ENCODE measurements at places on chromosomes 1 and 21. TPM values are rescaled to one million over a fixed set of nuclear protein-coding genes. Genes with fewer than 3 reads are reported as not detected.
A peak's percentile ranks its signal among the peaks of the same experiment; 100 is the strongest.

GRCh38 chr21:33734291-33734690 lies 92.0 kb downstream of the ITSN1 start:
- H3K4me1 ChIP-seq = no peaks in the 10 kb centered on the region
- DNase-seq = no peak
- H3K27me3 ChIP-seq = no peaks in the 10 kb centered on the region
- H3K36me3 ChIP-seq = peaks cover 9% of the 10 kb centered on the region

- H3K36me3 ChIP-seq = no peaks in the 10 kb centered on the region
- peak overlapping the region; percentile 19 for H3K27ac ChIP-seq
- DNase-seq = no peak
- H3K4me1 ChIP-seq = peaks cover 8% of the 10 kb centered on the region
- no peak overlapping the region for H3K4me3 ChIP-seq
- H3K27me3 ChIP-seq = no peaks in the 10 kb centered on the region
Observed at GRCh38 chr1:206631085-206631509, 4.2 kb upstream of the DYRK3 start.

Gene JAK1
- 139 TPM for total RNA-seq

- H3K27ac ChIP-seq = peak overlapping the region; percentile 5
- DNase-seq = no peak
- H3K27me3 ChIP-seq = no peaks in the 10 kb centered on the region
- H3K4me3 ChIP-seq = no peak overlapping the region
- no peaks in the 10 kb centered on the region for H3K4me1 ChIP-seq
- no peaks in the 10 kb centered on the region for H3K36me3 ChIP-seq
Observed at GRCh38 chr1:208681878-208682663, 437.9 kb upstream of the PLXNA2 start.

Gene SPRR2E
- total RNA-seq = not detected

Gene PTGS2
- 2.8 TPM for total RNA-seq

Gene TMEM82
- not detected for total RNA-seq

GRCh38 chr1:34908369-34908768 lies 21.1 kb downstream of the DLGAP3 start:
- no peak for DNase-seq
- no peaks in the 10 kb centered on the region for H3K4me1 ChIP-seq
- H3K4me3 ChIP-seq = no peak overlapping the region
- H3K27me3 ChIP-seq = no peaks in the 10 kb centered on the region
- H3K27ac ChIP-seq = no peak overlapping the region

DNA sequence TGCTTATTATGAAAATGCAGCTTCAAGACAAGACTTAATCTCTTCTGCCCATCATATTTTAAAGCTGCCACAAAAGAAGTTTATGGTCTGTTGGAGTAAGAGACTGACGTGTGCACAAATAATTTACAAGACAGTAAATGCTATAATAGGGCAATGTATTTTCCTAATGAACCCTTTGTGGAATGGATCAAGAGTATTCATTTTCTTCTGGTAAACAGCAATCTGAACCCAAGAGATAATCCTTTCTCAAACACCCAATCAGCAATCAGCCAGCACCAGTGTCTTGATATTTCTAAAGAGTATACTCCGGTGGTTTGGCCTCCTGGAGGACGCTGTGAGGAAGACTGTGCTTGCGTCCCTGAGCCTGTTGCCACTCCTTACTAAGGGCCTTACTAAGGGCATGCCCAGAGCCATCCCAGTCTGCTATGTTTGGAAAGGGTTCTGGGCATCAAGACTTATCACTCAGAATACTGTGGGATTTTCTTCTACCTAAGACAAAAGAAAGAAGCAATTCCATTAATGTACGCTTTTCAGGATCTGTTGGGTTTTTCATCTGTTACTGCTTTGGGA lies 48.8 kb upstream of the LRRC8D start:
- DNase-seq = peak; percentile 60
- H3K27me3 ChIP-seq = no peaks in the 10 kb centered on the region
- no peaks in the 10 kb centered on the region for H3K4me1 ChIP-seq
- no peak overlapping the region for H3K27ac ChIP-seq
- no peaks in the 10 kb centered on the region for H3K36me3 ChIP-seq

Gene SAMSN1
- 22.5 TPM for total RNA-seq

Gene SLC22A15
- 2.8 TPM for total RNA-seq

Gene MROH9
- not detected for total RNA-seq
